T-helper 2 cell treated with Interferon-gamma antibody and Interleukin-4, amounts not matched to agents 100 ng/mL and 5 ng/mL, for 36 hours (primary cell): ENCODE measurements at places on chromosomes 7 and 10. TPM values are rescaled to one million over a fixed set of nuclear protein-coding genes. Genes with fewer than 3 reads are reported as not detected.

ASAH2 gene
- total RNA-seq = 1.3 and 1.7 TPM in 2 replicates

C10orf62 gene
- not detected in 2 replicates for total RNA-seq

FAM149B1 gene
- 14.1 and 14.2 TPM in 2 replicates for total RNA-seq

TFEC gene
- total RNA-seq = 0.61 and 1.0 TPM in 2 replicates

STAG3 gene
- 19.2 and 21.7 TPM in 2 replicates for total RNA-seq

LRGUK gene
- 0.09 and 0.20 TPM in 2 replicates for total RNA-seq

MYL7 gene
- not detected in 2 replicates for total RNA-seq

PLXDC2 gene
- not detected in 2 replicates for total RNA-seq

HTR7 gene
- 0.05 TPM in 1 of 2 replicates, not detected in the other for total RNA-seq

ZNF853 gene
- 0.14 and 0.16 TPM in 2 replicates for total RNA-seq

WNT8B gene
- total RNA-seq = 0.27 and 0.41 TPM in 2 replicates

ARMC10 gene
- total RNA-seq = 33.8 and 37.9 TPM in 2 replicates

HSPA12A gene
- total RNA-seq = 0.02 and 0.09 TPM in 2 replicates

TSPAN12 gene
- total RNA-seq = not detected in 2 replicates

C10orf53 gene
- total RNA-seq = not detected in 2 replicates

IFIT1B gene
- not detected in 2 replicates for total RNA-seq

HTR5A gene
- not detected in 2 replicates for total RNA-seq

CAMK1D gene
- total RNA-seq = 6.8 and 8.7 TPM in 2 replicates

CHAT gene
- total RNA-seq = 0.14 TPM in 1 of 2 replicates, not detected in the other

ADAM22 gene
- 2.9 and 3.2 TPM in 2 replicates for total RNA-seq

CHN2 gene
- total RNA-seq = 1.3 and 3.4 TPM in 2 replicates

LMOD2 gene
- not detected in 2 replicates for total RNA-seq

PDE1C gene
- total RNA-seq = not detected in 2 replicates

SPDYE2B gene
- total RNA-seq = not detected in 2 replicates
